ENCODE measurements at places on chromosomes 5 and 9.

GRCh38 chr9:107648153-107648715 is 158.7 kb upstream of the KLF4 start:
- no peak for DNase-seq

DNA sequence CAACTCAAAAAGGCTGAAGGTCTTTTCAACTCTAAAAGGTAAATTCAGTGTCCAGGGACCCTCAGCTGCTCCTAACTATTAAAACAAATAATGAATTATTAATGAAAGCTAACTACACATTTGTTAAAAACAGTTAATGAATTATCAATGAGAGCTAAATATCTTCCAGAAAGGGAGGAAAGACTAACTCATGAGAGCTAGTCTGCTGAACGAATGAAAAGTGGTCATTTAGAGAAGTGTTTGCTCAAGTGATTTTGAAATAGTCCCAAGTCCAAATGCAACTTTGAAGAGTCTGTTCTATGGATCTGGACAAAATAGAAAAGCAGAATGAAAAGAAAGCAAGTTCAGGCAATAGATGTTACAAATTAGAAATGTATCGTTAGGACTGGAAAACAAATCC is 133.9 kb upstream of the SPEF2 start:
- DNase-seq, result no peak

GRCh38 chr9:115193777-115194176 is 75.8 kb upstream of the TNC start:
- DNase-seq, result no peak

- DNase-seq, result no peak
Observed at GRCh38 chr5:149486726-149487635, 64.3 kb downstream of the CSNK1A1 start.

GRCh38 chr5:57828221-57828620 is 345.6 kb upstream of the ACTBL2 start:
- no peak for DNase-seq

DNA sequence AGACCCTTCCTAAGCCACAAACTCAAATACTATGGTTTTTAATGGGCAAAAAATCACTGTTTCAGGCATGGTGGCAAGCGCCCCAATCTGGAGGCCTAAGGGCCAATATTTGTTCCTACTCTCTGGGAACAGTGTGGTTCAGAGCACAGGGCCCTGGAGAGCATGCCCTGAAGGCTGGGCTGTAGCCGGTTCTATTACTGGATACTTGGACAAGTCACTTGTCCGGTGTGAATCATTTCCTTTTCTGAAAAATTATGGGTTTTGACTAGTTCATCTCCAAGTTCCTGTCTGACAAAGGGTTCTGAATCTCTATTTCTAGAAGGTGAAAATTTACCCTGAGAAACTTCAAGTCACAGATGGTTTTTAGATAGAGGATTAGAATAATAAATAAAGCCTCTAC is 75.0 kb downstream of the OTULIN start:
- no peak for DNase-seq

- DNase-seq, result no peak
Observed at GRCh38 chr5:159616952-159617351, 286.7 kb upstream of the IL12B start.

DNA sequence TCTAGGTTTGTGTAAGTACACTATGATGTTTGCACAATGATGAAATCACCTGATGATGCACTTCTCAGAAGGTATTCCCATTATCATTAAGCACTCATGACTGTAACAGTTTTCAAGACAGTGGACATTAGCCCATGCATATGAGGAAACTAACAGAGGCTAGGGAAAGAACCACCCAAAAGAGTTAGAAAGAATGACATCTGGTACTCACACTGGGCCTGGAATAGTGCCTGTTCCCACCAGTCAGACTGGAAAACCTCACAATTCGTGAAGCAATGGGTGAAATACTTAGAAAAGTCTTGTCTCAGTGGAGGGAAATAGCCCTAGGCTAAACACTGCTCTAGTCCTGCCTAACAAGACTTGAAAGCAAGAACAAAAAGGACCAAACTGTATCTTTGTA is 117.4 kb upstream of the GDNF start:
- DNase-seq, result no peak

Data from activated CD4-positive, alpha-beta T cell treated with anti-CD3 and anti-CD28 coated beads, Interleukin-2, amount 50 U/mL, for 16 hours (primary cell).